Femur (tissue), 1 donor: ENCODE measurements at places on chromosomes 7 and 10.

DNA sequence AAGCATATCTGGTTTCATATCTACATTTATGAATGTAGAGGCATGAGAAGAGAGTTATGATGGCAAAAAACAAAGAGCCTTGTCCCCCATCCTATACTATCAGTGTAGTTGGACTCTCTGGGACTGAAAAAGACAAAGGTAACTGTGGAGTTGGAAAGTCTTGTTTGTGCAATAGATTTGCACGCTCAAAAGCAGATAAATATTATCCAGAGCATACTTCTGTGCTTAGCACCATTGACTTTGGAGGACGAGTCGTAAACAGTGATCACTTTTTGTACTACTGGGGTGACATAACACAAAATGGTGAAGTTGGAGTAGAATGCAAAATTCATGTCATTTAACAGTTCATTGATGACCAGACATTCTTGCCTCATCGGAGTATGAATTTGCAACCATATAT, 85.2 kb upstream of the EGFR start:
- no peak for DNase-seq

DNA sequence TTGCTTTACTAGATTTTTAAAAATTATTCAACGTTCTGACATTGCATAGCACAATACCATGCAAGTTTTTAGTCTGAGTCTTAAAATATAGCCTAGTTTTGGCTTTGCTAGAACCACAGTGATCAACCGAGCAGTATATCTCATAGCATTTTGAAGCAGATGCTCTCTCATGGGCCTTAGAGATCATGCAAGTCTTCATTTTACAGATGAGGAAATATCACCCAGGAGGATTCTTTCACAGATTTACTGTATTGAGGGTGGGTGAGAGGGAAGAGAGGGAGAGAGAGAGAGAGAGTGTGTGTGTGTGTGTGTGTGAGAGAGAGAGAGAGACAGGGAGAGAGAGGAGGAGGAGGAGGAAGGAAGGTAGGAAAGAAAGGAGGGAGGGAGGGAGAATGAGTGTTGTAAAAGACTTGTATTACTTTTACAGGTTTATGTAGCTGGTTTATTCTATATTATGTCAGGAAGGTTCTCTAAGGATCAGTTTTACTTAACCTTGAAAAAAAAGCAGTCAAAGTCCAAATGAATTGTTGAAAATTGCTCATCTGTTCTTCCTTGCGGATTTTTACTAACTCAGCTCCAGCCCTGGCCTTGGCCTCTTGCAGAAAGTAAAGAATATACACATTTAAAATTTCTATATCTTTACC, 14.2 kb upstream of the NPTX2 start:
- no peak for DNase-seq

- no peak for DNase-seq
Measured at GRCh38 chr10:98619446-98619845, 172.7 kb upstream of the HPS1 start.

- DNase-seq = no peak
Measured at GRCh38 chr10:14429043-14429700, 98.4 kb upstream of the FRMD4A start.

- DNase-seq = no peak
Measured at GRCh38 chr10:84135836-84136235, 3.5 kb upstream of the GHITM start.

DNA sequence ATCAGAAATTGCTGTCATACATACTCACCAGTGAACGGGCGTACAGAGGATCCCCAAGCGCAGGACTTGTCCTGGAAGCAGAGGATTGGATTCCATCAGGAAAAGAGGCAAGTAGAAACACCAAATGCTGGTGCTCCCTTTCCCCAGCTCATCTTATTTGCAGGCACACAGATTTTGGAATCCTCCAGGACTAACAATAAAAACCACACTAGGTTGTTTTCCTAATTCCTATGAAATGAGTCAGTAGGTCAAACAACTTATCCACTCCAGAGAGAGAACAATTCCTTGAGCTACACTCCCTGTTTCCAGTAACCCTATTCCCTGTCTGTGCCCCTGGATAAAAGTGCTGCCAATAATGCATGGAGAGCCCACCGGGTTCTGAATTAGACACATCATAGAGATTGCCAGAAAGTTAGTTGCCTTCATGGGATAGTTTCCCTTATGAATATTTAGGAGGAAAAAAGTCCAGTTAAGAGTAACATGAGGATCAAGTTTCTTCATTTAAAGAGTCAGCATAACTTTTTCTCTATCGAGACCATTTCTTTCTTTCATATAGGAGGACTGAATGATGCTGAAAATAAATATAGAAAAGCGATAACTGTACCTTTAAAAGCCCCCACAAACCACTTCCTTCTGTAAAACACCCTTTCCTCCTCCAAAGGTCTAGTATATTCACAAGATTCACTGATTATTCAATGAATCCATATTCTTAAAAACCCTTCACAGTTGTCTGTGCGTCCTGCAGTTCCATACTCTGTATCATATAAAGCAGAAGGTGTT, 178.3 kb upstream of the KLF14 start:
- no peak for DNase-seq

DNA sequence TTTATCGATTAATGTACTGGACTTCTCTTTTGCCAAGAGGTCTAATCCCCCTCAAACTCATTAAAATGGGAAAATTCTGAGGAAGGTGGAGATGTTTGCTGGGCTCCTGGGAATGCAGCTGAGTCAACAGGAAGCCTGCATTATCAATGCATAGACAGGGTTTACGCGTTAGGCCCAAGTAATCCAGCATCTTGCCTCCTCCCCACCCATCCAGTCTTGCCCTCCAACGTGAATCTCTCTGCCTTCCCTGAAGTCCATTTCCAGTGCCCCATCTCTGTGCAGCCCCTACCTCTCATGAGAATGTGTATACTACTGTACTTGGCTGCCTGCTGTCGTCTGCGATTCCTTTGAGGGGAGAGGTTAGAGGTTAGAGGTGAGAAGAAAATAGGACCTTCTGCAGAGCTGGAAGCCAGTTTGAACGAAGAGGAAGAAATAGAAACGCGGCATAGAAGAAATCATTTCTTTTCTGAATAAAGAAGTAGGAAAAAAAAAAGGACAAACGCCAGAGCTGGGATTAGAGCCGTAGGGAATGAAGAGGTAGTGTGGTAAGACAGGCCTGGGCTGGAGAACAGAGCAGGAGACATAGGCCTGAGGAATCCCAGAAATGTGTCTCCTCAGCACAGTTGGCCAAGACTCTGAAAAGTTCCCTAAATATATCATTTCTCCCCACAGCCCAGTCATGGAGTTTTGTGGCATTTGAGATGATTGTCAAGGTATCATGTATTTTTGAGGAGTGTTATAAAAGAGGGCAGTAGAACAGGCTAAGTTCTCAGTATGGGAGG, 75.6 kb downstream of the MYOF start:
- DNase-seq = no peak

GRCh38 chr7:130063036-130063435, 7.3 kb upstream of the KLHDC10 start:
- peak; percentile 56 for DNase-seq

DNA sequence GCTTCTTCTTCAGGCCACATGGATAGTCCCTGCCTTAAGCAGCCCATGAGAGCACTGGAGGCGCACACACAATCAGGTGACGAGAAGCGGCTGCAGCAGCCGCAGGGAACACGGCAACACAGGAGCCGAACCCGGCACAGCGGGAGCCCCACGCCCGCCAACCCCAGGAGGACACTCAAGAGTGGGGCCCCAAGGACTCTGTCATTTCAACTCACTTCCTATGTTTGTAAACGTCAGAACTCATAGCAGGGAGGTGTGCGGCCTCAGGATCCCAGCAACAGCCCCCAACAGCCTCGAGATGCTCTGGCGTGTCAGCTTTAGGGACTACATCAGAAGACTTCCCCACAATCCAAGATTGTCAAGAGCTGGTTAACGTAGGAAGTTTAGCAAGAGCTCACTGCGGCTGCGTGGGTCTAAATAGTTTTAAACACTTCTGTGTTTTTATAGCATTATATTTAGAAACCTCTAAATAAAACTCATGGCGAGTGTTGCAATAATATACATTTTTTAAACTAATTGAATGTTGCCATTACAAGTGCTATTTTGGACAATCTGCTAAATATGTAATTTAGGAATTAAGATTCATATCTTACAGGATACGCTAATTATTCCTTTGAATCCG, 123.4 kb downstream of the MAD1L1 start:
- DNase-seq = no peak

DNA sequence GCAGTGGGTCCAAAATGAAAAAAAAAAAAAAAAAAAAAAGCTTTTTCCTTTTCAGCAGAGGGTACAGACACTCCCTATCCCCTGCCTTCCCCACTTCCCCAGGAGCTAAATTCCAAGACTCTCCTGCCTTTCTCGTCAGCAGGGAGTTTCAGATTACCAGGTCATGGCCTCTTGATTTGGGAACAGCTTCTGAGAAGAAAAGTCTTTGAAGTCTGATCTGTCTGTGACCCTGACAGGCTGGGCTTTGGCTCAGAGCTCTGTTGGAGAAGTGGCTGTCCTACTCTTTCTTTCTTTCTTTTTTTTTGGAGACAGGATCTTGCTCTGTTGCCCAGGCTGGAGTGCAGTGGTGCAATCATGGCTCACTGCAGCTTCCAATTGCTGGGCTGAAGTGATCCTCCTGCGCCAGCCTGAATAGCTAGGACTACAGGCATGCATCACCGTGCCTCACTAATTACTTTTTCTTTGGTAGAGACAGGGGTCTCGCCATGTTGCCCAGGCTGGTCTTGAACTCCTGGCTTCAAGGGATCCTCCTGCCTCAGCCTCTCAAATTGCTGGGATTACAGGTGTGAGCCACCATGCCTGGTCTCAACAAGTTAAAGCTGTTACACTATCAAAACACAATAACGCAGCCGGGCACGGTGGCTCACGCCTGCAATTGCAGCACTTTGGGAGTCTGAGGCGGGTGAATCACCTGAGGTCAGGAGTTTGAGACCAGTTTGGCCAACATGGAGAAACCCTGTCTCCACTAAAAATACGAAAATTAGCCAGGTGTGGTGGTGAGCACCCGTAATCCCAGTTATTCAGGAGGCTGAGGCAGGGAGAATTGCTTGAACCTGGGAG, 59.9 kb downstream of the COL26A1 start:
- no peak for DNase-seq

- no peak for DNase-seq
Measured at GRCh38 chr10:7523656-7524055, 112.8 kb upstream of the SFMBT2 start.

DNA sequence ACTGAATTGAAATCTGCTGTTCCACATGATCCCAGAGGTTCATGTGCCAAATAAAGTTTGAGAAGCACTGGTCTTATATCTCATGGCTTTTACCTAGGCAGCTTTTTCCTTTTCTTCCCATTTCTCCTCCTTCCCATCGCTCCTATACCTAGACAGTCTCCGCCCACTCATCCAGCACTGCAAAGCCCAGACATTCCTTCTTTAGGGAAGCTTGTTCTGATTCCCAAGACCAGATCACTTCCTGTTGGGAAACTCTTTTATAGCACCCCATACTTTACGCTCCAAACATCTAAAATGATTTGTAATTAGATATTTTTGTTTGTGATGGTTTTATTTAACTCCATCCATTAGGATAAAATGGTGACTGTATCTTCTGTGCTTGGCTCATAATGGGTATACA, 75.9 kb downstream of the BMPER start:
- no peak for DNase-seq
